Activated CD4-positive, alpha-beta T cell treated with anti-CD3 and anti-CD28 coated beads, Interleukin-10, Interleukin-2, amounts not matched to agents 100 ng/mL and 50 ng/mL, durations not matched to agents 16 hours and 8 hours (primary cell): ENCODE measurements at places on chromosomes 12 and 14.

DNA sequence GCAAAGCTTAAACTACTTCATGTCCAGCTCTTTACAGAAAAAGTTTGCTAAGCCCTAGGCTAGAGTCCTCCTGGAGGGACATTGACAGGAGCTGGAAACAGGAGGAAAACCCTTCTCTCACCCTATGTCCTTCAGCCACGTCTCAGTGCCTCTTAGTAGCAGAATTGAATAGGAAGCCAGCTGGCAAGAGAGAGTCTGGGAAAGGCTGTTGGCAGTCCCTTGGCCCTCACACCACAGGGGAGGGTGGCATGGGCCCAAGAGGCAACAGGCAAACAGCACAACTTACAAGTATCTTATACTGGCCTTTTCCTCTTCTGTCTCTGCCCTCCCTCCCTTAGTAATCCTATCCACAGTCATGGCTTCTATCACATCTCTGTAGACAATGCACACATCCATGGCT, 27.7 kb upstream of the DHRS2 start:
- DNase-seq, result no peak

GRCh38 chr14:38394767-38395166, 138.9 kb upstream of the CLEC14A start:
- DNase-seq, result no peak

GRCh38 chr12:65649126-65649525, 175.2 kb upstream of the HMGA2 start:
- DNase-seq, result no peak

DNA sequence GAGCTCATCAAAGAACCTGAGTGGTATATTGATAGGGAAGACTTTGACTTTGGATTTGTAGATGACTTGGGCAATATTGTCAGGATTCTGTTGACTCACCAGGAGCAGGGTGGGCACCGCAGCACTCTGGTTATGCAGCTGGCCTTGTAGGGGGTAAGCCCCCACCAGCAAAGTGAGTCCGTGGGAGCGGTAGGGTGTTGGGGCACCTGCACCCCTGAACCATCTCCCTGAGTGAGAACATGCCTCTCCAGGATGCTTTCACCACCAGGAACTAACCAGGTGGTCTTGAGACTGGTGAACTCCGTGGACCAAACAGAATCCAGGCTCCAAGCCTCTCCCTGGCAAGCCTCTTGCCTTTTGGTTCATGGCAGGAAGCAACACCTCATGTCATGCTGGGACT, 44.0 kb upstream of the EIF5 start:
- DNase-seq, result no peak

DNA sequence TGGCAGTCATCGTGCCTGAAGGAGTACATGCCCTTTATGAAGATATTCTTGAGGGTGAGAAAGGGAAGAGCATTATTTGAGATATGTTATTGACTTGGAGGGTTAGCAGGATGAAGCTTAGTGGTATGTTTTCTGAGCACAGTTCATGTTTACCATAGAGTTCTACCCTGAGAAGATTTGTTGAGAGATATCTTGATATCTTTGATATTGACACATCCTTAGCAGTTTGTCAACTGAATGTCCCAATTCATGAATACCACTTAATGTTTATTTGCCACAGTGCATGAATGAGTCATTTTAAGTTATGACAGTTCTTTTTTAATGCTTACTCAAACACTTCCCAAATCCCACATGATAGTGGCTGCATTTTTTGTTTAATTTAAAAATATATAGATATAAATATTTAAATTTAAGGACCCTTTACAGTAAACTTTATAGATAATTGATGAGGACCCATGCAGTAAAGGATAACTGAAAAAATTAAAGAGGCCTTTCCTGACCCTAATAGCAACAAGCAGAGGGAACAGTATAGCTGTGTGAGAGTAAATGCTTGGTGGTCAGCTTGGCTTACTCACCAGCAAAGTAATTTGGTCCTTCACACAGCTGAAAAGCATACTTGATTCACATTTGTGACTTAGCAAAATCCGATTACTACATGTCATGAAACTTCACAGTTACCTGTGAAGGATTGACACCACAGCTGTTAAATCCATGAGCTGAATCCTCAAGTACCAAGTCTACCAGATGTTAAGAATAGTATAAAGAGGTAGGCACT, 25.8 kb downstream of the SLC39A9 start:
- DNase-seq, result no peak
